ENCODE measurements at places on chromosomes 6 and 20.

- no peak for DNase-seq
Observed at GRCh38 chr6:137926207-137926731, 59.2 kb downstream of the TNFAIP3 start.

GRCh38 chr6:132456700-132457143 is 55.4 kb upstream of the MOXD1 start:
- no peak for DNase-seq

DNA sequence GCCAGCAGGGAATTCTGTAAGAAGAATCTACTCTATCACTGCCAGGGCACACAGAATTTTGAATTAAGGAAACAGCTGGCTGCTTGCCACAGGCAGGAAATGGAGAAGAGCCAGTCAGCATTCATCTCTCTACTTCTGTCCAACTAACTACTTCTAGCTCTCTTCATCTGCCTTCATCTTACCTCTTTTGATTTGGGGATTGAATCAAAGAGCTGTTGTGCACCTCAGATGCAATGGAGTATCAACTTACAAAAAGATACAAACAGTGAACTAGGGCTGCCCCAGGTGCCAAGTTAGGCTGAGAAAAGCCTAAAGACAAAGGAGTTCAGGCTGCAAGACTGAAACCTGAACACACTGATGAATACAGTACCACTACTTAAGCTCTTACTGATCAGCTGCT is 82.0 kb downstream of the PTPRK start:
- no peak for DNase-seq

GRCh38 chr20:62760856-62761758 is 35.2 kb upstream of the MRGBP start:
- no peak for DNase-seq

DNA sequence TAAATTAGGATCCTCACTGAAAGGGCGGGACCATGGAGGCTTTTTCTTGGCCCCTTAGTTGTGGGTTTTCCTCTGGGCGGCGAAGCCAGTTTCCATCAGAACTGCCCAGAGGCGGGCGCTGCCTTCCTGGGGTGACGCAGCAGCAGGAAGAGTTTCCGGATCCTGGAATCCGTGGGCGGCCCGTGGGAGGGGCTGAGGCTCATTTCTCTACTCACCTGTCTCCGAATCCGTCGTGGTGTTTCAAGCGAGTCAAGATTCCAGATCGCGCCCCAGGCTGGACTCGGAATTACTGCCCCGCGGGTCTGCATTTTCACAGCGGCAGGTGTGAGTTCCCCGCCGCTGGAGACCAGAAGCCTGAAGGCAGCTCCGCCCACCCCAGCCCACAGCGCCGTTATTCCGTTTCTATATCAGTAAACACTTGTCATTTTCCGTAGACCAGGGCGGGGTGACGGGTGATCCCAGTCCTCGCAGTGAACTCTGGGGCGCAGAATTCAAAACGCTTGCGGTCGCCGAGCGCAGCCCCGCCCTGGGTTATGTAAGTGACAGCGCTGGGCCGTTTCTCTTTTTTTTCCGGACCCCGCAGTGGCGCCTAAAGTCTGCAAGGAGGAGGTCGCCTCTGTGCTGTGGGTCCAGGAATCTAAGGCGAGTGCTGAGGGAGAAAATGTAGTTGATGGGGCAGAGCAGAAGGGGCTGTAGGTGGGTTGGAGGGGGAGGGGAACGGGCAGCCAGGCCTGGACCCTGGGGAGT is 27.2 kb upstream of the POU5F1 start:
- no peak for DNase-seq

DNA sequence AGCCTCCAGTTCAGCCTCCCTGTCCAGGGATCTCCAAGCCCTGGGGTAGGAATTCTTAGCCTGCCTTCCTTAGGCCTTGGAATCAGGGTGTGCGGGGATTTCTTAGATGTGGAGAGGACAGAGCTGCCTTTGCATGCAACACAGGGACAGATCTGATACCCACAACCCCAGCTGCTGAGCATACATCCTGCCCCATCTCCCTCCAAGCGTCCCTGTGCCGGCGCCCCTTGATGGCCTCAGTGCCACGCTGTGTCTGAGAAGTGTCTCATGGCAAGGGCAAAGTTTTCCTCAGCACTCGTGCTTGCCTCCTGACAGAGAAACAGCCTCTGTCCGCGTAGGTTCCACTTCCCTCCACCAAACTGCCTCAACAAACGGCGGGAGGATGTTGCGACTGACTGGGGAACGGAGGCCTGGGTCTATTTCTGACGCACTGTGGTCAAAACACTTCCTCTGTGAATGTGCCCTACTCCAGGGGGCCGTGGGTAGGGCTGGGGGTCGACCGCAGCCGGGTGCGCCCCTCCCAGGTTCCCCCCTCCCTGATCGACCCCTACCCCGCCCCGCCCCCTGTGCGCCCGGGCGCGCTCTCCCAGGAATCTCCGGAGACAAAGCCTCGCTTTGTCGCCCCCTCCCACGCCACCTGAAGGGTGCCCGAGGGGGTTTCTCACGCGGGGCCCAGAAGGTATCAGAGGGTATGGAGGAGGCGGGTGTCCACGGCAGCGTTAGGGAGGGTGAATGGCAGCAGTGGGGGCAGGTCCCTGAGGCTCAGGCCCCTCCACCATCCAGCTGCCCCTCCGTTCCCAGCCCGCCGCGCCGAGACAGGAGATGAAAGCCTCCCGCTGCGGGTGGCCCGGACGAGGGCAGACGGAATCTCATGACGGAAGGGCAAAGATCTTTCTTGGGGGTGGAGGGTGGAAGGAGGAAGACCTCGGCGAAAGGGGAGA is 806 bp downstream of the MICAL1 start:
- DNase-seq: no peak

- DNase-seq: no peak
Observed at GRCh38 chr6:151749341-151749740, 58.1 kb upstream of the ESR1 start.

DNA sequence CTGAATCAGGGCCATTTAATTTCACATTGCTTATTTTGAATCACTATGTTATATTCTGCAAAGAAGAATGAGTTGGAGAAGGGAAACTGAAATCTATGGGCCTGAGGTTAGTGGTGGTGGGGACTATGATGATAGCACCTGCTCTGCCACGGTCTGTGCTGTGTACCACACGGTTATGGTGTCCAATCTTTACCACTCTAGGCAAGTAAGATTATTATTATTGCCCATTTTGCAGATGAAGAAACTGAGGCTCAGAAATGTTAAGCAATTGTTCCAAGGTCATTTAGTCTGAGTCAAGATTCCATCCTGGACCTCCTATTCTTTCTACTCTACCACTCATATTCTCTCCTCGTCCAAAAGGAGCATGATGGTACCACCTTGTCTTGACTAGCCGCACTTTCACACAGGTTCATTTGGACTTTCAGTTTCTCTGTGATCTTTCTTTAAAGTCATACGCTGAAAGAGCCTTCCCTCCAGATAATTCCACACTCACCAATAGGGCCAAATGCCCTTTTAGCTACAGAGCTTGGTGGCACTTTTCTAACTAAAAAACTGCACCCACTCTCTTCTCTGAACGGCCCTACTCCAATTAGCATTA is 56.2 kb downstream of the GFOD1 start:
- no peak for DNase-seq

DNA sequence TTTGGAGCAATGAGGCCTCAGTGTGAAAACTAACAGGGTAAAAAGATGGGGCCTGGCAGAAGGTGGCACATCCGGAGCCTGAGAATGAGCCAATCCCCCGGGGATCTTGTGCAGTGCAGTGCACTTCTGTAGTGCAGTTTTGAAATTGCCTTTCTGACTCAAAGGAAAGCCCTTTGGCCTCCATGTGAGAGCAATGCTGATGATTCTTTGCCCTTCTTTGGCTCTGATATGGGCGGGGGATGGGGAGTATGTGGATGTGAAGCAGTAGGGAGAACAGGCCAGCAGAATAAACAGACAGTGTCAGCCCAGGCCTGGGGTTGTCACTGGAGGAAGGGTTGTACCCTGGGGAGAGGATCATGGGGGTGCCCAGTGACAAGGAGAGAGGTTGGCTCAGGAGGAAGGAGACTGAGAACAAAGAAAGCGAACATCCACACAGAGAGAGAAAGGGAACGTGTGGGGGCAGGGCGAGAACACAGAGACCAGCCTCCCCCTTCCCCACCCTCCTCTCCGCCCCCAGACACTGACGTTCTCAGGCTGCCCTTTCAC is 351.2 kb downstream of the CDC5L start:
- no peak for DNase-seq

- DNase-seq: no peak
Observed at GRCh38 chr6:132391391-132392269, 9.6 kb downstream of the MOXD1 start.

GRCh38 chr6:410555-411395 is 19.2 kb downstream of the IRF4 start:
- DNase-seq: no peak

DNA sequence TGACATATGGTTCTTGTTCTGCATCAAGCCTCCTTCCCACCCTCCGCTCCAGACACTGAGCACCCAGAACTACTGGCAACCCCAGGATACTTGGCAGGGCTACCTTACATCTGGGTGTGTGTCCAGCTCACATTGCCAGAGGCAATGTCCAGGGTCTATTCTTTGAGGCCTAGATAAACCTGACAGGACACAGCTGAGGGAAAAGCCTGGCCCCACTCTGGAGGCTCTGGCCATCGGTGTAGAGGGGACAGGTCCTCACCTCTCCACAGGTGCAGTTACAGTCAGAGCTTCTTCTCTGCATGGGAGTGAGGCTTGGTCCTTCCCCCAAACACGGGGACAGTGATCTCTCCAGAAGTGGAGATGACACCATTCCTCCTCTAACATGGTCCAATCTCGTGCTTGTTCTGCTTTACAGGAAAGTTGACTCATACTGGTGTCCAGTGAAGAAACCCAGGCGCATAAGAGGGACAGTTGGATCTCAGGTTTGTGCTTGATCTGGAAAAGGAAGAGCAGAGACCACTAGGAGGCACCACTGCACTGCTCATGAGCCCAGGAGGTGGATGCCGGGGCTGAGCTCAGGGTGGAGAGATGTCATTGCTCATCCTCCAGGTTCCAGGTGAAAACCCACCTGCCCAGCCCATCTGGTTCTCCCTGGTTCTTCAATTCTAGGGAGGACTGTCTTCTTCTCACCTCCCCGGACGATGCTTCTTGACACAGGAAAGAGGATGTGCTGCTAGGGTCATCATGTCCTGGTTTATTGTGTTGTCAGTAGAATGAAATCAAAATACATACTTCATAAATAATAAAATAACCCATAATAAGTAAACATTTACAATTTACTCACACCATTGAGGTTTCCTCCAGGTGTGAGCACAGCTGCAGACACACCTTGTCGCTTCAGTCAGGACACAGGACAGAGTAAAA is 14.7 kb downstream of the HLA-F start:
- no peak for DNase-seq

DNA sequence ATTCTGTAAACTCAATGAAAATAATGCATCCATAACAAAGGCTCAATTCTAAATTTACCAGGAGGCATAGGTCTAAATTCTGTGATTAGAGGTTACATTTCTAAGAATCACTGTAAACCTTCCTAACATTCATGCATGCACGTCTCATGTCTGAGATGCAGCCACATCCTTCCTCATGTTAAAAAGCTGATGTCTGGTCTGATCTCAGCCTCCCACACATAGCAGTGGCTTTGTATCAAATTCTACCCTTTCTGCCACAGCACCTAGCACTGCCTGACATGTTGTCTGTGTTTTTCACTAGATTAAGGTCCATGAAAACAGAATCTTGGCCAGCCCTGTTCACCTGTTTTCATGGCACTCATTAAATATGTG is 171.1 kb downstream of the WDR27 start:
- DNase-seq: no peak

DNA sequence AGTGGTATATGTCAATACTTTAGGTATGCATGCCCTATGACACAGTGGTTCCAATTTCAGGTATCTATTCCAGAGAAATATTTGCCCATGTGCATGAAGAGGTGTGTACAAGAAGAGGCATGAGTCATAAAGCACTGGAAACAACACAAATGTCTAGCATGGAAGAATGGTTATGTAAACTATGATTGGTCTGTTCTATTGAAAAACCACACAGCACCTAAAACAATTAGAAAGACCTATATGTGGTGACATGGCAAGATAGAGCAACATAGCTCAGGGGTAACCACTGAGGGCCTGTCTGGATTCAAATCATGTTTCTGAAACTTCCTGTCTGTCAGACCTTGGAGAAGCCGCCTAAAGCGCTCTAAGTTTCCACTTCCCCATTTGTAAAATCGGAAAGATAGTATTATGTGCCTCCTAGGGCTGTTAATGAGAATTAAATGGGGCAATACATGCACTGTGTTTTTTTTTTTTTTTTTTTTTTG is 76.0 kb upstream of the SHLD1 start:
- DNase-seq: no peak

GRCh38 chr6:157823001-157823527 is at the start of gene SNX9:
TSS of gene SNX9 (plus strand) at chr6:157823246. CDS start at chr6:157823435, 189 bp downstream.
- DNase-seq: peak; percentile 78

Measured in type B pancreatic cell (in vitro differentiated cells).